ENCODE measurements at places on chromosomes 1 and 21.

GRCh38 chr1:151814426-151814825 lies 9.2 kb upstream of the LINGO4 start:
- DNase-seq, result no peak

DNA sequence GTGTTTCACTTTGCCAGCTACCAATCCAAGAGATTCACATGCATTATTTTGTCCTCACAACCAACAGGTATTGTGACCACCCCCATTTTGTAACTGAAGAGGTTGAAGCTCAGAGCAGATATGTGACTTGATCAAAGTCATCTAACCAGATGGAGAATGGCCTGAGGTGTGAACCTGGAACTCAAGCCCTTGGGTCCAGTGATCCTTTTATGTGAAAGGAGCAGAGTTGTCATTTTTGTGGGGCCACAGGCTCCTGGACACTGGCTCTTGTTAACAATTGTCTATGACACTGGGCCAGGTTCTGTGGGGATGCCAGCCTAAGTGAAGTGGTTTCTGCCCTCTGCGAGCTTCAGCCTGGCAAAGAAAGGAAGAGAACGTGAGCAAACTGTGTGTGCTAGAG lies 172.6 kb downstream of the ZZZ3 start:
- DNase-seq, result no peak

- no peak for DNase-seq
These were observed 27.0 kb upstream of the TIAM1 start for GRCh38 chr21:31370893-31371544.

DNA sequence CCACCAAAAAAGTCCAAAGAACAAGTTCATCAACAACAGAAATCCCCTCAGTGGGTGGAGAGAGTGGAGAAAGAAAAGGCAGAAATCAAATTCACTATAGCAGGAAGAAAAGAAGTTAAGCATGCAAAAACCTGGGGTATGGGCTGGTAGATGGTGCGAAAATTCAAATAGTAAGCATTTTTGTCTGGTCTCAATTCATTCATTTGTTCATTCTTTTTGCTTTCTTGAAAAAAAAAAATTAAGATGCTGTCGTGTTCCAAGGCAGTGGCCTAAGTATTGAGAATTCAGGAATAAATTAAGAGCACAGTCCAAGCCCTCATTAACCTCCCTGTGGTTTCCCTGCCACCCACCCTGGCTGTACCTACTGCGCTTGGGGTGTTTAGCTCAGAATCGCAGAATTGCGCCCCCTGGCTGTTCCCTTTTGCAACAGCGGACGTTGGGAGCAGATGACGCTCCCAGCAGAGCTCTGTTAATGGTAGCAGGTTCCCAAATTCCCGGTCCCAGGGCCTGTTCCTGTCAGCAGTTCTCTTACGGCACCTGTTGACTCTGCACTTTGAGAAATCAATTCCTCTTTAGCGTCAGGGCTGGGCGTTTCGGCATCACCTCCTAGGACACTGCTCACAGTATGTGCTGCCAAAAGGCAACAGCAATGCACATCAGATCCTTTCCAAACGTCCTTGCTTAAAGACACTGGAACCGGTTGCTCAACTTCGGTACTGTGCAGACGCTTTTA lies 34.0 kb upstream of the SSX2IP start:
- DNase-seq, result no peak

DNA sequence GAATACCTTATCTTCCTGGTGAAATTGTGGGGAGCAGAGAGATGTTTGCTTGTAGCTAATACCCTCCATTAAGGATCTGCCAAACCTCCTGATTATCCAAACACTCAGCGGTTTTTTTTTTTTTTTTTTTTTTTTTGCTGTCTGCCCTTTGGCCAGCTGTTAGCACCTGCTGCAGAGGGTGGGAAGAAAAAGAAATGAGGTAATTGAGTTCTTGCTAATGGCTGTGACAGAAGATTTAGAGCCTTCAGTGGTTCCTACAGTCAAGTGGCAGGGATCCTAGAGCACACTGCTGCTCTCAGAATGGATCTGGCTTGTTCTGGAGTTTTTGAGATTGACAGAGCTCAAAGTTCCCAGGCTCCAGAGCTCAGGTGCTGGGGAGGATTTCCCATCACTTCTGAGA lies 342.5 kb downstream of the DISC1 start:
- no peak for DNase-seq

- DNase-seq, result no peak
These were observed 13.4 kb downstream of the KIF21B start for GRCh38 chr1:201009962-201010645.

All from HCEC 1CT (cell line).